ENCODE measurements at places on chromosomes 4 and X.

- no peak for DNase-seq
Measured at GRCh38 chrX:69067841-69068240, 97.4 kb downstream of the PJA1 start.

DNA sequence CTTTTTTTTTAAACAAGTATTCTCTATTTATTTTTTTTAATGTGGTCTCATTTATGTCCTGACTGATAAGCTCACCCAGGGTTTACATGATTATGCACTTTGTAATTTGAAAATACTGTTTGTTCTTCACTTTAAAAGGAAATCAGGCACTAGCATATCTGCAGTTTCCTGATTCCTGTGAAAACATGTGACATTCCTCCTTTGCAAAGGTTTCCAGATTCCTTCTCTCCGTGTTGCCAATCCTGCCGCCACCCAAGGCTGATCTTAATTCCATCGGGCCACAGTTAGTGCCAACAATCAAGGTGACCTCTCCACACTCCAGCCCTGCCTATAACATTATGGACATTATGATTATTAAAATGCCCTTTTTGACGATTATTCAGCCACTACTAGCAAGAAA is 225.4 kb downstream of the PCDH7 start:
- no peak for DNase-seq

DNA sequence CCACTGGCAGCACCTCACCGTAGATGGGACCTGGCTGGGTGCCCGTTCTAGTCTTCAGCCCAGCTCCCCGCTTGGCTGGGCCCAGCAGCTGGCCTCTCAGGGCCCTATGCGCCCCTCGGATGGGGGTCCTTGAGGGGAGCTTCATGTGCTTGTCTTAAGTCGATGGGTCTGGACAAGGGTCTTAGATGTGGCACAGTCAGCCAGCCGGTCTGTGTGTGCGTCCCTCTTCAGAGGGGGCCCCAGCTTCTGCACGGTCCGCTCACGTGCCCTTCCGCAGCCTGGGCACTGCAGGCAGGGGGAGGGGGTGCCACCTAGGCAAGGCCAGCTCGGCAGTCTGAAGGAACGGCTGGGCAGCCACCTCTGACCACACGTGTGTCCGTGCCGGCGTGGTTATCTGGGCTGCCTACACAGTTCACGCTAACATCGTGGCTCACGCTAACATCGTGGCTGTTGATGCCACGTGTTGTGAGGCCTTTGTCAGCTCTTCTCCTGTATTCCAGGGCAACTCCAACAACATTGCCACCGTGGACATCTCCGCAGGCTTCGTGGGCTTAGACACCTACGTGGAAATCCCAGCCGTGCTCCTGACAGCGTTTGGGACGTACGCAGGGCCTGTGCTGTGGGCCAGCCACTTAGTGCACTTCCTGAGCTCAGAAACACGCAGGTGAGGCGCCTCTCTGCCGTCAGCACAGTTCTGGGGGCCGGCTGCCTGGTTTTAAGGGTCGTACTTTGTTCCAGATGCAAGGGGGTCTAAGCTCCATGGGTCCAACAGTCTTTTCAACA is 34.5 kb downstream of the PIGG start:
- no peak for DNase-seq

DNA sequence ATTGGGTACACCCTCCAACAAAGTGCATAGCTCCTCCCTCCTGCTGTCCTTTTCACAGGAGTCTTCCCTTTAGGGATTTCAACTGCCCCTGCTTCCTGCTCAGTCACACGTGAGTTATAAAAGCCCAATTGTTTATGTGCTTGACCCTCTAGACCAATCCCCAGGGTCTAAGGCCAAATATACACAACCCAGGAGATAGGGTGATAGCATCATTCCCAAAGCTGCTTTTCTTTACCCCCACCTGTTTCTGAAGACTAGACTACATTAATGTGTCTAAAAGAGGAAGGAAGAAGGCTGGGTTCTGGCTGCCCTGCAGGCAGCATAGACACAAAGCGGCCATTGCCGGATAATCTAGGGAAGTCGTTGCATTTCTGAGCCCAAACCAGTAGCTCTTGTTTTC is 526.7 kb upstream of the FRG1 start:
- no peak for DNase-seq

DNA sequence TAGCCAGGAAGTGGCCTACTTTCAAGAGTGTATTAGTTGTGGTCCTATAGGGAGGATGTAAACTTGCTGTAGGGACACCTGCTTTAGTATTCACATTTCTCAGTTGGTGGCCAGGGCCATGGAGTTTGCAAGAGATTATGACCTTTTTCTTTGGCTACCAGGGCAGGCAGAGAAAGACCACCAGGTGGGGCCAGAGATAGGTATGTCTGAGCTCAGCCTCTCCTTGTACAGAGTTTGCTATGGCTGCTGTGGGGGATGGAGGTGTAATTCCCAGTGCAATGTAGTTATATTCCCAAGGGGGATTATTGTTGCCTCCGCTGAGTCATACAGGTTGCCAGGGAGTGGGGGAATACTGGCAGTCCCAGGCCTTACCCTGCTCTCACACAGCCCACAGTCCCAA is 26.3 kb upstream of the DACH2 start:
- DNase-seq: no peak

DNA sequence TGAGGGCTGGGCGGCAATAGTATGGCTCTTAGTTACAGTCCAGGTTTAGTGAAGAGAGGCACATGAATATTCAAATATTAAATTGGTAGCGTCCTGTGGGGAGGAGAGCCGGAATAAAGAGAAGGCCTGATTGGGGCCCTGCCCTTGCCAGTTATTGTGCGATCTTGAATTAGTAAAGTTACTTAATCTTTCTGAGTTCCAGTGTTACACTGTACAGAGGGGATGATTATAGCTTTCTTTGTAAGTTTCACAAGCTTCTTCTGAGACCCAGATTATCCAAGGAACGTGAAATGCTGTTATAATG is 1.2 kb downstream of the METAP1 start:
- no peak for DNase-seq

GRCh38 chr4:78155616-78156105 is 98.5 kb downstream of the FRAS1 start:
- DNase-seq: no peak
